NCI-H1436 (cell line): ENCODE measurements at places on chromosomes 3 and 15.

GRCh38 chr3:112464264-112464663, 35.0 kb downstream of the BTLA start:
- DNase-seq = no peak

GRCh38 chr15:29309139-29309538, 39.5 kb upstream of the NSMCE3 start:
- DNase-seq = no peak

- DNase-seq = no peak
Measured at GRCh38 chr3:5186858-5187155, 700 bp upstream of the EDEM1 start.

DNA sequence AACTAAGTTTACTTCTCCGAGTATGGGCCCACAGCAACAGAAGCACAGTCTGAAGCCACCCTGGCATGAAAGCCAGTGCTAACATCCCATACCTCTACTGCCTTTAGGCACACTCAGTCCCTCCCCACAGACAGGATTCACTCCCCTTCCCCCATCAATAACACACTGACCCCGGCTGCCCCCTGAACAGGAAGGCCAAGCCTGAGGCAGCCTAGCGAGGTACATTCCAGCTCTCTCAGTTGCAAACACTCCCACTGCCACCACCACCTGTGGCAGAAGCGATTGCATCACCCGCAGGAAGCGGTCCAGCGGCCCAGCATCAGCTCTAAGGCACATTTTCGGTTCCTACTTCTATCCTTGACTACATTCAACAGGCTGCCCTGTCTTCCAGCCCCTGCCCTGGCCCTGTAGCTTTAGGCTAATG, 7.0 kb upstream of the BMF start:
- DNase-seq = no peak

DNA sequence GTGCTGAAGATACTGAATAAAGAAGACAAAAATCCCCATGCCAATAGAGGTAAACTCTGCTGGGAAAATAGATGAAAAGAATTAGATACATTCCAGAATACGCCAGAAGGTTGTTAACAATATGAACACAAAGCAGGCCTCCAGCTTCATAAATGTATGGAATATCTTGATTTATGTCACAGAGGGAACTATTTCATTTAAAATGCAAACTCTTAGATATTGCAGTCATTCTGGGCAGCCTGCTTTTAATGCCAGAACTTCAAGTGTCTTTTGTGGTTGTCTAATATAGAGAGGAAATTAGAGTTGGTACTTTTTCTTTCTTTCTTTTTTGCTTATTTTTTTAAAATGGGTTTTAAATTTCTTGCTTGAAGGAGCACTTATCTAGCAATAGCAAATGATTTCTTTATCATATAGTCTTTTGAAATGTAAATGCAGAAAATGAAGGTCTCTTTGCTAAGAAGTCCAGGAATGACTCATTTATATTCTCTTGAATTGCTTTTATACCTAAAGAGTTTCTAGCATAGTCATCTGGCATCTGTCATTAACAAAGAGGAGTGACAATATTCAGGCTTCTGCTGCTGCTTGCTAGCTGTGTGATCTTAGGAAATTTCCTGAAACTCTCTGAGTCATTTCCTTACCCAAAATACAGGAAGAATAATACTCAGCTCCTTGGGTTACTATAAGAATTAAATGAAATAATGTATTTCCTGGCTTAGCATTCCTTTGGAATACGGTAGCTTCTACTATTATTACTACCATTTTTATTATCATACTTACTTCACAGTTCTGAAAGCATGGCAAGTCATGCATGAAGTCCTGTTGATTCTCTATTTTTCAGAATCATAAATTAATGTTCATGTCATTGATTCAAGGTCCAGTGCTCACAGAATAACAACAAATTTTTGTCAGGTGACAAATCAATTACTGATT, 527.6 kb downstream of the DIPK2A start:
- no peak for DNase-seq

- DNase-seq = no peak
Measured at GRCh38 chr3:67640023-67640660, 14.3 kb downstream of the SUCLG2 start.
